KG1 (cell line): ENCODE measurements at places on chromosomes 12 and 14.

DNA sequence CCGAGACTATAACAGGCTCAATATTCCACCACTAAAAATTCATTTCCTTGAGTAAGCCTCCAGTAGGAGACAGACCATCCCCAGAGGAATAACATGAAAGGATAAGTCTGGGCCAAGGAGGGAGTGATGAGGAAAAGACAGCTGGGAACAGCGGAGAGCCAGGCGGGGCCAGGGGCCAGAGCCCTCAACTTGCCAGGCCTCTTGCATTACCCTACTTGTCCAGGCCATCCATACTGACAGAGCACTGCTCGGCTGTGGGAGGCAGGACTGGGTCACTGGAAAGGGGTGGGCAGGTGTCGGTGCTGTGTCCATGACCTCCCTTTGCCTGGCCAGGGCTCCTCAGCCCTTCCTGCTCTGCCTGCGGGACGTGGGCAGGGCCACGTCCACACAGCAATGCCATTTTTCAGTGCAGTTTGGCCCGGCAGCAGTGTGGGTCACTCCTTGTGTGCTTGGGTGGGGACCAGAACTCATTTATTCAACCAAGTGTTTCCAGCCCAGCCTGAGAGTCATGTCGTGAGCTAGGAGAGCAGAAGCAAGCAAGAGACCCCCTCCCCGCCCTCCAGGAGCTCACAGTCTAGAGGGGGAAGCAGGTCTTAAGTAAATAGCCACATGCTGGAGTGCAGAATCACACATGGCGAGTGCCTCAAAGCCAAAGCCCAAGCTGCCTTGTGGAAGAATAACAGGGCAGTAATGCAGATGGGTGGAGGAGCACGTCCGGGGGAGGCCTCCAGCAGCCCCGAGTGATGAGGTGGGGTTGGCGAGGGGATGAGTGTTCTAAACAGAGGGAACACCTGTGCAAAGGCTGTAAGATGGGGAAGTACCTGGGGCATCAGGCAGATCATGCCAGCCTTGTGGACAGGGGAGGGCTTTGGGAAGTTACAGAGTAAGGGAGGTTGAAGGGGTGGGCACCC, 8.9 kb upstream of the FAIM2 start:
- DNase-seq, result no peak

DNA sequence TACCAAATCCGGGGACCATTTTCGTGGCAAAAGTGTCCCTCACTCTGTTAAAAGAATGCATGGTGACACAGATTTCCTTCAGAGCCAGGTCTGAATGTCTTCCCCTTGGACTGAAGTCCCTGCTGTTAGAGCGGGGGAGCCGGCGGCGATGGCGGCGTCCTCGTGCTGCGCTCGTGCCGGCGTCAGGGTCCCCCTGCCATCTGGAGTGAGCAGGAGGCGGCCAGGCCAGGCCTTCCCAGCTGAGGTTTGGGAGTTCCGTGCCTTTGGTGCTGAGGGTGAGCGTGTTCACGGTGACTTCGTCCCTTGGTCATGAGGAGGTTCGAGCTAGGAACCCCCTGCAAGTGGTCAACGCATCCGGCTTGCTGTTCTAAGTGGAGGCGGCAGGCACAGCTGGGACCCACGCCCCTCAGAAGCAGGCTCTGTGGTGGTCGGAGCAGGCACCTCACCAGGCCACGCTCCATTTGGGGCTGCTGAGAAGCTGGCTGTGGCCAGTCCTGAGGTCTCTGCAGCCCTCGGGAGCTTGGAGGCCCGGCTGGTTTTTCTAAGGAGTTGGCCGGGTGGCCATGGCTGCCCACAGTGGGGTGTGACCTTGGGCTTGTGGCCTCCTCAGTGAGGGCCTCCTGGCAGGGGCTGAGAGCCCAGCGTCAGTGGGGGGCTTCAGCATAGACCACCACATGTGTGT, 9.5 kb downstream of the ZFYVE21 start:
- DNase-seq, result no peak

GRCh38 chr12:98612696-98613334, 19.3 kb downstream of the SLC25A3 start:
- no peak for DNase-seq

GRCh38 chr12:59036347-59036746, 116.0 kb upstream of the LRIG3 start:
- DNase-seq, result no peak

DNA sequence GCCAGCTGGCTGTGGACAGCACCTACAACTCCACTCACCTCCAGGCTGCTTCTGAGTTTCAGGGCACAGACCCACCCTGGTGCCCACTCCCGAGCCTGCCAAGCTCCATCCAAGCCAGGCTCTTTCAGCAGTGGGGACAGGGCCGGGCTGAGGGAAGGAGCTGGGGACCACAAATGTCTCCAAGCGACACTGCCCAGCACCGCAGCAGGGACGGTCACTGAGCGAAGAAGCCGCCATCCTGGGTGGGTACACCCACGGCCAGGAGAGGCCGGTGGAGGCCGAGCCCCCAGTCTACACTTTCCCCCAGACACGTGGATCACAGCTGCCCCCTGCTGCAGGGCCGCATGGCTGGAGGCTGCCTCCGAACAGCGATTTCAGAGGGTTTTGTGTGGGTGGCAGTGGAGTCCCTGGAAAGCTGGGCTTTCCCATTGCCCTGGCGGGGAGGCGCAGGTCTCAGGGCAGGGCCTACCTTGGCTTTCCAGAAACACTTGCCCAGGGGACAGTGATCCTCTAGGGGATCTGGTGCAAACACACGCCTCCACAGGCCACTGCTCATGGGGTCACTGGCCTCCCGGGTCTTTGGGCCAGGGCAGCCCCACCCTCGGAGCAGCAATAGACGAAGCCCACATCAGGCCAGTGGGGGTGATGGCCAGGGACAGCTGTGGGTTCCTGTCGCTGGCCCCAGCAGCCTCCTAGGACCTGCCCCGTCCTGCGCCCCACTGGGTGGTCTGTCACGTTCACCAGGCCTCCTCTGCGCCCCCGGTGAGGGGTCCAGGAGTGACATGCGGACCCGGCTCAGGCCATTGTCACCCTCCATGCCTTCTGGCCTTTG, 1.2 kb upstream of the GPR132 start:
- no peak for DNase-seq

DNA sequence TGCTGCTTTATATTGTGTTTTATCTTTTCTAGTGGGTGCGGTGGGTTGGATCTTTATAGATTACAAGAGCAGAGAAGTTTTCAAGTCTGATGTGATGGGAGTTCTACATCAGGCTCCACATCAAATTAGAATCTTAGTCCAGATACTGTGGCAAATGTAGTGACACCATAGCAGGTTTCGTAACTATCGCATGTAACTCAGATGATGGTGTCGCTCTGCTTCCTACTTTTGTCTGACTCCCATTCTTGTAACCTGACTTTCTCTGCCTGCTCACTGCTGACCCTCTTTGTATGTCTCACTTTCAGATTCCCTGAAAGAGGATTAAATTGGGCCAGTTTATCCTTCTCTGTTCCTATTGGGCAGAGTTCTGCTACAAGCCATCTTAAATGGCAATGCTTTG, 22.8 kb upstream of the FBXO34 start:
- no peak for DNase-seq

GRCh38 chr12:132948146-132949066, 7.7 kb downstream of the ZNF605 start:
- DNase-seq, result no peak

- no peak for DNase-seq
These were observed 28.8 kb downstream of the SERPINA3 start for GRCh38 chr14:94640721-94641631.

DNA sequence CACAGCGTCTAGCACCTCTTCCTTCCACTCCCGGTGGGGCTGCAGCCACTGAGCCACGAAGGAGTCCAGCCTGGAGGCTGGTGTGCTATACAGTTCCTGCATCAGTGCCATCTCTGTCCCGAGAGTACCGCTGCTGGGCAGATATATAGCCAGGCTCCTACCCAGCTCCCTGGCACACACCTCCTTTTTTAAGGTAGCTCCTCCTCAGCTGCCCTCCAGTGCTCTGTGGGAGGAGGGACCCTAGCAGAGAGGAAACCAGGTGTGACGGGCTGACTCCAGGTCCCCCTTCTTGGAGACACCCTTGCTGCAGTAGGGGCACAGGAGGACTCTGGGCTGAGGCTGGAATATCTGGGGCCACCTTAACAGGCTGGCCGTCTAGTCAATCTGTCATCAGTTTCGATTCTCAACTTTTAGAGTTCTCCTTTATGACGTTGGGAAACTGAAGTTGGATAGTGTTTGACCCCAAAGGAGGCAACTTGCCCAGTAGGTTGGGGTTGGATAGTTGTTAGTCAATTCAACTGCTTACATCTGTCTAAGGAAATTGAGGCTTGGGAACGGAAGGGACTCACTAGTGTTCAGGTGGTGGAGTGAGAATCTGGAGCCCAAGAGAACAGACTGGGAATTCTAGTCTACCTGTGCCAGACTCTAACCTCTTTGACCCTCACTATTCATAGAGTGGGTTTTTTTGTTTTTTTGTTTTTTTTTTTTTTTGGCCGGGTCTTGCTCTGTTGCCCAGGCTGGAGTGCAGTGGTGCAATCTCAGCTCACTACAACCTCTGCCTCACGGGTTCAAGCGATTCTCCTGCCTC, at the start of gene OASL:
TSS of gene OASL (minus strand) at position 386 of the 808 bp plus-strand sequence. CDS start at position 111, 275 bp downstream.
- no peak for DNase-seq

GRCh38 chr14:34971381-34971780, 11.4 kb upstream of the SRP54 start:
- no peak for DNase-seq

GRCh38 chr14:95477411-95478269, 38.8 kb downstream of the SYNE3 start:
- no peak for DNase-seq

DNA sequence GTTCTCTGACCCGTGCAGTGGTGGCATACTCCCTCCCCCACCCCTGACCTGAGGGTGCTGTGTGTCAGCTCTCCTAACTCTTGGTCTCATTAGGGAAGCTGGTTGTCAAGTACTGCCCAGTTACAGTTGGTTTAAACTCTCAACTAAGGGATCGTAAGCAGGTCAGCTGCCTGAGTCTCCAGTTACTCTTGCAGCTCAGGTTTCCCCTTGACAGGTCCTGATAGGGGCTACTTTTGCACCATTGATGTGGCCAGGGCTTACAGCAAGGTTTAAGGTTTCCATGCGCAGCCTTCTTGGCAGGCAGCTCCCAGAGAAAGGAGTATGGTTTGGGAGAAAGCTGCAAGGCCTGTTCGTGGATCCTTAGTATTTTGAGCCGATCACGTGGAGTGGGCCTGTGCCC, 74.5 kb downstream of the ETV6 start:
- DNase-seq, result no peak

- no peak for DNase-seq
These were observed 430.9 kb downstream of the LRIG3 start for GRCh38 chr12:58489394-58489793.

- DNase-seq, result no peak
These were observed 53.9 kb downstream of the ACACB start for GRCh38 chr12:109170324-109170723.

- no peak for DNase-seq
These were observed 18.9 kb downstream of the FGD4 start for GRCh38 chr12:32418221-32418620.

GRCh38 chr12:124294780-124295341, at the start of gene RFLNA:
TSS of gene RFLNA (plus strand) at chr12:124295093. CDS start at chr12:124295430, 337 bp downstream.
- DNase-seq, result no peak

DNA sequence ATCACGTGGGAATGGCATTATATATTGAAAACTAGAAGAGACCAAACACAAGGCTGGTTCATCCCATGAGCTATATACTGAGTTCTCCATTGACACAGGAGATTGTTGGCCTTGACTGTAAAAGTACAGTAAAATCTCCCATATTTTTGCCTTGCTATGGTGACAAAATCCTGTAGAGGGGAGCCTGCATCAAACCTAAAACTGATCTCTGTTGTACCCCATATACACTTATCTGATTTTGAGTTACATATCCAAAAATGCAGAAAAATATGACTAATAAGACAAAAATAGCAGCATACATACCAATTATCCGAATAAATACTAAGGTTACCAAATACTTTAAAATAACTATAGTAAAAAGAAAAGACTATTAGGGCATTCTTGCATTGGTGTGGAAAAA, 60.4 kb downstream of the TMTC3 start:
- no peak for DNase-seq

DNA sequence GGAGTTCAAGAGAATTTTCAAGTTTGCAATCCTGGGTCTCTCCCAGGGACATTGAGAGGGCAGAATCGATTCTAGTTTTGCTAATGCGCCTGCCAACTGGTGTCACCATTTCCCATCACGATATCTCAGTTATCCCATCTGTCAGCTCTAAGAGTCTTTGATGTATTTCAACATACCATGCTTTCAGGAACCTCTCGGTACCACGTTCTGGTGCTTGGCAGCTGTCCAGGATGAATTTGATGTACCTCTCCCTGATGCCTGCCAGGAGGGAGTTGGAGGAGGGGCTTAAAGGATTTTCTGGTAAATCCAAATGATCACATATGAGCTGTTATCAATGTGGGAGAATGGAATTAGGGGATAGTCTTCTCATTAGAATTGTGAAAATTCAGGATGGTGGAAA, 332.5 kb downstream of the RGS6 start:
- DNase-seq, result no peak

DNA sequence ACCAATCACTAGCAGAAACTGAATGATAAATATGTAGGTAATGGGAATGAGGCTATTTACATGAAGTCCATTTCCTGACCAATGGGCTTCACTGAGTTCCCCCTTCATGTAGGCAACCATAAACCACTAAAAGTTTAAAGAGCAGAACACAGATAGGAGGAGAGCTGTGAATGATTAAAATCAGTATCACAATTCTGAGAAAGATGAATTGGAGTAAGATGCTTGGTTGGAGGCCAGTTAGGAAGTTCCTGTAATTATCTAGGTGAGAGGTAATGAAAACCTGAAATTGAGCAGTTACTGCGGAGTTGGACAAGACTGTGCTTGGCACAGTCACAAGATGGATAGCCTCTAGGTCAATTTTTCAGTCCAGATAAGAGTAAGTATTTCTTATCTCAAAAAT, 56.6 kb downstream of the GALNT4 start:
- no peak for DNase-seq

GRCh38 chr14:72740966-72741825, 152.7 kb downstream of the DPF3 start:
- no peak for DNase-seq

GRCh38 chr12:25115677-25116076, 79.3 kb downstream of the DNAI7 start:
- DNase-seq, result no peak

DNA sequence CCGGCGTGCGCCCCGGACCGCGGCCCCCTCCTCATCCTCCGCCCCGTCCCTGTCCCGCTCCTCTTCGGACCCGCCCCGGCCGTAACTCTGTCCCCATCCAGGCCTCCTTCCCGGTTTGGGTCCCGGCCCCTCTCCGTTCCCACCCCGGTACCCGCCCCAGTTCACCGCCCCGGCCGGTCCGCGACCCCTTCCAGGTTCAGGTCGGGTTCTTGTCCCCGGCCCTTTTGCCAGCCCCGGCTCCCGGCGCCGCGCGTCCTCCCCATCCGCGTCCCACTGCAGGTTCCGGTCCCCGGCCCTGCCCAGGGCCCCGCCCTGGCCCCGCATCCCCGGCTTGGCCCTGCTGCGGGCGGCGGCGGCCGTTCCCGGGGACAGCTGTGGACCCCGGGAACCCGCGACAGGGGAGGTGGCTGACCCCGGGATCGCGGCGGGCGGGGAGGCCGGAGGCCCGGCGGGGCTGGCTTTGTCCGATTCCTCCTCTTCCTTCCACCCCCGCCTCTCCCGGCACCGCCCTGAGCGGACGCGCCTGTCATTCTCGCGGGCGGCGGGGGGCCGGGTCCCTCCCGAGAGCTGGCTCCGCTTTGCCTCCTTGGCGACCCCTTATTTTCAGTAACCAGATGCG, 601 bp downstream of the KLC1 start:
- DNase-seq, result peak; percentile 6

- DNase-seq, result no peak
These were observed 20.1 kb upstream of the CERS5 start for GRCh38 chr12:50187084-50187900.
